Activated T-cell treated with anti-CD3 and anti-CD28 coated beads, Interleukin-2, amount 50 U/mL, for 24 hours (primary cell): ENCODE measurements at places on chromosomes 12 and 14.

- DNase-seq = no peak
These were observed 270.3 kb upstream of the AMIGO2 start for GRCh38 chr12:47350062-47350408.

DNA sequence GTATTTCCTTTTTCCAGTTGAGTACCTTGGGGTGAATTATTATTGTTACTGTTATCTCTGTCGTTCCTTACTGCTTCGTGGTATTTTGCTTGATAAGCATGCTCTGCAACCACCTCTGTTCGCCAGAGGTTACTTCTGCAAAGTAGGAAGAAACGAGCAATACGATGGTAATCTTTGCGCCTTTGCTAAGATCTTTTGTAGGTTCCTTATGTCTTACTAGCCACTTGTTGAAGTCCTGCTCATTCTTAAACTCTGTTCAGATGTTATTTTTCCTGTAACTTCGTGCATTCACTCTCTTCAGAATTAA is 729 bp upstream of the M6PR start:
- no peak for DNase-seq

GRCh38 chr14:49212721-49213120 is 373.5 kb downstream of the RPS29 start:
- no peak for DNase-seq

DNA sequence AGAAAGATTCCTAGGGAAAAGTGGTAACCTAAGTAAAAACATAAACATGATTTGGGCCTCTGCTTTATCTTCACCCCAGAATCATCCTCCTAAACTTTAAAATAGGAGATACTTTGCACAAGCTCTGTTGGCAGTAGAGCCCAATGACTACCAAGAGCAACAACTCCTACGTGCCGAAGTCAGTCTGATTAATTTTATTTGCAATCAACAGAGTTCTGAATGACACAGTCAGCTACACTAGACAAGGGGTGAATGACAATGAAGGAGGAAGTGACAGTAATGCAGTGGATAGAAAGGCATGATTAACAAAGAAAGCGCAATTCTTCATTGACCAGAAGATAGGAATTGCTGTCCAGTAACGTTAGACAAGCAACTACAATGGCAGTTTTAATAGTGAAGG is 957.9 kb upstream of the USP15 start:
- no peak for DNase-seq

- no peak for DNase-seq
These were observed 25.3 kb downstream of the AK7 start for GRCh38 chr14:96417254-96417653.

GRCh38 chr12:110269622-110270124 is 11.4 kb upstream of the ATP2A2 start:
- DNase-seq = no peak

DNA sequence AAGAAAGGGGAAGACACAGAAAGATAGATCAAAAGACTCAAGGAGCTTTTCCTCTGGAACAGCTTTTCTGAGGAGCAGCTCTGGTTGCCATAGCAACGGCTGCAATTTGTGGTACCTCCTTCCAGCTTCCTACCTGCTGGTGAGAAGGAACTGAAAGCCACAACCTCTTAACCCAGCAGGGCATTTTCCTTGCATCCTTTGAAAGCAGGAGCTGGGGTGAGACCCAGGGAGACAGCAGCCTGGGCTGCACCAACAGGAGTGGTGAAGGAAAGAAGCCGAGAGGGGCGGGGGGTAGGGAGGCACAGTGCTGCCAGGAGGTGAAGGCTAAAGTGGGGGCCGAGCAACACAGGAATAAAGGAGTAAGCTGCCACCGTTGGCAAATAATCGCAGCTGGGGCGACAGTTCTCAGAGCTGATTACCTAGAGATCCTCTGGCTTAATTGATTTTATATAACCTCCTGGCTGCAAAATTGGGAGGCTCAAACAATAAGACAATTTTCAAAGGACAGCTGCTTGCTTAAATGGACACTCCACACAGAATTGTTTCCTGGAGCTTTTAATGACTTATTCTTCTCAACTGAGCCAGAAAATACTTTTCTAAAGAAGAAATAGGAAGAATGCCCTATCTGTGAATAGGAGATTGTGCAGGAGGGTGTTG is 129.4 kb downstream of the RPAP3 start:
- no peak for DNase-seq
